ENCODE measurements at places on chromosomes 2 and 18. TPM values are rescaled to one million over a fixed set of nuclear protein-coding genes. Genes with fewer than 3 reads are reported as not detected.
A peak's percentile ranks its signal among the peaks of the same experiment; 100 is the strongest.

DNA sequence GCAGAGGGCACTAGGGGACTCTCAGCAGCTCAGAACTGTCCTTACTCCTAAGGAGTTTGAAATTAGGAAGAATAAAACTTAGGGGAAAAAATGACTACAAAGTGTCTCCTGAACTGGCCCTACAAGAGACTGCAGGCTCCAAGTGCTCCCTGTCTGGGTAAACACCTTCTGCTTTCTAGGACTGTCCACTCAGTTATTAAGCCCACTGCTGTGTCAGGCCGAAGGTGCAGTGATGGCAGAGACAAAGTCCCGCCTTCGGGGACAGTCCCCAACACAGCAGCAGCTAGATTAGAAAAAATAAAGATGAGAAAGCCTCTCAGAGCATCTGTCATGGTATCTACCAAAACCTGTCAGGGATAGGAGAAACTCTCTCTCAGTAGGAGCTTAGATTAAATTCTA is 28.3 kb downstream of the TWIST2 start:
- peak; percentile 4 for DNase-seq

GRCh38 chr18:22550861-22551260 is 133.1 kb upstream of the CTAGE1 start:
- DNase-seq: no peak

- no peak for DNase-seq
These were observed 9.0 kb upstream of the SLC1A4 start for GRCh38 chr2:64980183-64980582.

DNA sequence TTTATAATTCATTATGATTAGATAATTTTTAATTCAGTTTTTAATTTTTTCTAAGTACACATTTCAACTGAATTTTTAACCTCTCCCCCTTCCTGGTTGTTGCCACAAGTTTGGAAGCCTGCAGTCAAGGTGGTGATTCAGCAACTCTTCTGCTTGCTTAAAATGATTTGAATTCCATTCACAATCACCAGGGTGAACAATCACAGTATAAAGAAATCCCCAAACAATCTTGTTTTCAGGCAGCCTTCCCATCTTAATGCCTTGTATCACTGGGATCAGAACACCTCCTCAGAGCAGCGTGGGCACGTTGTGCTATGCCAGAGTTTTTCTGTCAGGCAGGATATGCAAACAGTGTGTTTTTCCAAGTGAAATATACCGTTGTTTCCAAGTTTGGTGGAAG is 46.7 kb upstream of the BARD1 start:
- DNase-seq: no peak

GRCh38 chr2:108614043-108614545 is 79.8 kb downstream of the LIMS1 start:
- no peak for DNase-seq

DNA sequence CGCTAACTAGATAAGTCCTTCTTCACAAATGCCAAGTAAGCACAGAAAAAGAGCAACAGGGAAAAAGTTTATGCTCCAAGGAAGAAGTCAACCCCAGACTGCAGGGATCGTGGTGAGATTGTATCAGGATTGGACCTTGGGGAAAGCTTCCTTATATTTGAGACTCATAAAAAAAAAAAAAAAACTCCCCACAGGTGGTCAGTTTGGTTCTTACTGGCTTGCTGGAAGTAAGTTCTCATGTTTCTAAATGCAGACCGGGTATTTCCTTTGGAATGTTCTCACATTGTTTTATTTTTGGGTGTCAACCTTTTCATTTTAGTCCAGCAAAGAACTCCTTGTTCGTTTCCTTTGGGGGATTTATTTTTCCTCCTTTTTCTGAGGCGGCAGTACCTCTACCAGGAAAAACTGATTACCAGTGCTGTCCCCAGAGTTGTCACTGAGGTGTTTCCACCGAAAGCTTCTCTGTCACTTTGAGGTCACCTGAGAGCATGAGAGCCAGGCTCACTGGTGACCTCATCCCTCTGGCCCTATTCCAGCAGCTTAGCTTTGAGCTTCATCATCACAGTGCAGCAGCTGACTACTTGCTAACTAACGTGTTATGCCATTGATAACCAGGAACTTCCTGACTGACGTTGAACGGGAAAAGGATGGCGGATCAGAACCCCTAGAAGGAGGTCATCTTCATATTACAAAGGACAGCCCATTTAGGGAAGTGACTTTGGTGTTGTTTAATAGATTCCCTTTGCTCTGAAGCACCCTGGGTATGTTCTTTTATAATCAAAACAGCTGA is 16.8 kb upstream of the ATP8B1 start:
- peak; percentile 93 for DNase-seq

GRCh38 chr2:23549051-23549450 is 164.1 kb downstream of the KLHL29 start:
- DNase-seq: no peak

DNA sequence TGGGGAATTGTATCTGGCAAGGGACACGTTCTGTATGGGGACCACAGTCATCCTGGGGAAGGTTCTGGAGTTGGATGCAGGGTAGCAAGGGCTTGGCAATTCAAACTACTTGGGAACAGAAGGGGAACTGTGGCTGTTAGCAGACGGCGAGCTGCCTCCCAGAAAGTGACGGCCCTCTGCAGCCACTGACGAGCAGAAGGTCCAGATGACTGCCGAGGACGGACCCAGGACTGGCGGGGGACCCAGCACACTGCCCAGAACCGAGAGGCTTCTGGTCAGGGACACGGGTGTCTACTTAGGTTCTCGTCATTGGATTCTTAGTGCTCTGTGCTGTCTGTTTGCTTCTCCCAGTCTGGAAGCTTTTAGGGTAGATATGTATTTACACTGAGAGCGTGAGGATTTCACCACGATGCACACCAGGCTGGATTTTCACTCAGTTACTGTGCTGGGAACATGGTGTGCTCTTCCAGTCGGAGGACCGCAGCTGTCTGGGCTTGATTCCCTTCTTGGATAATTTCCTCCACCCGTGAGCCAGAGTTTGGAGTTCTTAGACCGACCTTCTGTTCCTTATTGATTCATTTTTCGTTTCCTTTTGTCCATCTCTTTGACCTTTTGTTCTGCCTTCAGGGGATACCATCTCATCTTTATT is 13.4 kb downstream of the GPR35 start:
- peak; percentile 23 for DNase-seq

GRCh38 chr18:13103366-13103765 is 112.2 kb downstream of the CEP192 start:
- no peak for DNase-seq

GRCh38 chr18:55404832-55405465 is 183.0 kb downstream of the TCF4 start:
- no peak for DNase-seq

GRCh38 chr2:38523728-38524437 is 78.8 kb downstream of the HNRNPLL start:
- no peak for DNase-seq

DNA sequence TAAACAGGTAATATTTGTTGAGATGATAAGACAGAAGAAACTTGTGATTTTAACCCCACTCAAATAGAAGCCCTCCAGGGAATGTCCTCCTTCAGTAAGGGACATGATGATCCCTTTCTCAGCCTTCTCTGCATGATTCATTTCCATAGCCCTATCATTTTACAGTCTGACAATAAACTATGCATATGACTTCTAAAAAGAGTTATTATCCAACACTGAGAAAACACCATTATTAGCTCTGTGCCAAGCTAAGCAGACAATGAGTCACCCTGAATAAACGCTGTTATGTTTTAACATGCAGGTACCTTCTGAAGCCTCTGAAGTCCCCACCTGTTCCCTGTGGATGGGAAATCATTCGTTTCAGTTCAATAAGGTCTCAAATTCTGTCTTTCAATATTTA is 54.7 kb downstream of the DTNB start:
- no peak for DNase-seq

DNA sequence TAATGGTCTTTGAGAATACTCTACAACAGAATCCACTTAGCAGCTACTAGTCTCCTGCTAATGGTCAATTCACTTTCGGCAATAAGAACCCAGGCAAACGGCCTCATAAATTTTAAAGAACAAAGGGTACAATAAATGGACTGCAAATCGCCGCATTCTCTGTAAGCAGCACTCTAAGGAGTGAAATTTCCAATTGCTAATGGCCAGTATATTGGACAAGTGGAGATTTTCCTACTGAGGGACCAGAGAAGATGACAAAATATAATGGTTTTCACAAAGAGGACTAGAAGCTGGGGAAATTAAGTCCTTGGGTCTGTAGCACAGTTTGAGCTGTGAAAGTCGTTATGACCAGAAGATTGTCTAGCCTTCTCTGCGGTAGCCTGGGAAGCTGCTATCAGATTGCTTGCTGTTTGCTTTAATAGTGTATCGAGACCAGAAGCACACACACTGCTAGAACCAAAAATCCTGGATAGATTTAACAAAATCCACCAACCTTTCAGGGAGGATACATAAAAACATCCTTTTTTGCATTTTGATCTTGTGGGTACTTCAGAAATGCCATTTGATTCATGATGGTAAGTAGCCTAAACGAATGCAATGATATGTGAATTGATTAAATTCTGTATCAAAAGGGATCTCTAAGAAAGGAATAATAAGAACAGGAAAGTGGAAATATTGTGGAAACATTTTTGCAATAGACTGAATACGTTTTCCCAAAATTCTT is 53.6 kb upstream of the ATP8B1 start:
- no peak for DNase-seq

- no peak for DNase-seq
These were observed 52.4 kb downstream of the USP14 start for GRCh38 chr18:210733-211132.

- DNase-seq: no peak
These were observed 60.6 kb upstream of the NEDD4L start for GRCh38 chr18:57983472-57983871.

- no peak for DNase-seq
These were observed 69.9 kb upstream of the MCFD2 start for GRCh38 chr2:46985512-46985911.

DNA sequence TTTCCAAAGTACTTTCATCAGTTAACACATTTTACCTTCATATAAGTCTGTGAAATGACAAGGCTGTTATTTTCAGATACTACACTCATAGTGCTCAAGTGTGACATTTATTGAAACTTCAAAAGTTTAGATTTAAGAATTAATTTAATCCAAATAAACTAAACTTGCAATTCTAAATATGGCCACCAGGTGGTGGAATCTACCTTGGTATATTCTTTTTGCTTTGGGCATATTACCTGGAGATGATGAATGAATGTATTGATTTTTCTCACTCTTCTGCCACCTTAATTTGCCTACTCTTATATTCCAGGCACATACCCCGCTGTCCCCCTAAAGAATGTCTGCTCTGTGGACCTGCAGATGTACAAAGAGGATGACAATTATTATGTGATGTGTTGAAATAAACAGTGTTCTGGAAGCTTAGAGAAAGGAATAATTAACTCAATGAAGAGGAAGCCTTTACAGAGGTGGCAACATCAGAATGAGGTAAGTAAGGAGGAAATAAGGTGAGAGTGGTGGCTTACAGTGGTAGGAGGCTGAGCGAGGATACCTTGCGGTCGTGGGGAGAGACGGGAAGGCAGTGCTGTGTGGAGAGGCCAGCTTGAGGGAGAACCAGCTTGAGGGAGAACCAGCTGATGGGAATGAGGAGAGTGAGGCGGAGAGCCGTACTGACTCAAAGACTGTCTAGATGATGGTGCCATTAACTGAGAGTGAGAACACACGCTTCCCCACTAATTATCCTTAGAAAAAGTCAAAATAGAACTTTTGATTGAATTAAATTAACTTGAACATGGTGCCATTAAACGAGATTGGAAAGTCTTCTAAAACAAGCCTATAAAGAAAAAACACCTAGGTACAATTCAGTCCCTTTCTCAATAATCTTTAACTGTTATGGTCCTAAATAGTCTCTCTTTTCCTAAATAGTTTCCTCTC is 179.5 kb downstream of the CELF4 start:
- no peak for DNase-seq

DNA sequence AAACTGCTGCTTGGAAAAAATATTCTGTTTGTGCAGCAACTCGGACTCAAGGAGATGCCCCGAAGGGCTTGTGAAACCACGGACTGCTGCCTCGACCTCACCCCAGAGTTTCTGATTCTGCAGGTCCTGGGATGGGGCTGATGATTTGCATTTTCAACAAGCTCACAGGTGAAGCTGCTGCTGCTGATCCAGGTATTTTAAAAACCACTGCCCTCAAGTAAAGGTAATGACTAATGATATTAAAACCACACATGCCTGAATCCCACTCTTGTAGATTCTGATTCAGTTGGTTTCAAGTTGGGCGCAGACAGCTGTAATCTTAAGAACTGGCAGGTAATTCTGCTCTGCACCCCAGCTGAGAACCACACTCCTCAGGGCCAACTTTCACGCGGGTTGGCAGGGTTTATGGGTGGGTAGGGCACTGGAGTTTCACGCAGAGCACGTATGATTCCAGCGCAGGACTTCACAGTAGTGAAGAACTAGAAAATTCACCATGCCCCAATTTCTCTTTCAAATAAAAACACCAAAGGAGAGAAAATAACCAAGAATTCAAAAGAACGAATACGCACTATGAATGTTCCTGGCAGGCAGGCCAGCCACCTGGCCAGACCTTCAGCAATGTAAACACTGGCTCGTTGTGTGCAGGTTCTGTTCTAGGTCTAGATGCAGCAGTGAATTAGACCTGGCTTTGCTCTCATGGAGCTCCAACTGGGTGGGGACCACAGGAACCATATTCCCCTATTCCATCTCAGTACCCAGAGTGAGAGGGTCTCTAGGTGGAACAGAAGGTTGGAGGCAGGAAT is 74.6 kb upstream of the ZFP36L2 start:
- peak; percentile 76 for DNase-seq

DNA sequence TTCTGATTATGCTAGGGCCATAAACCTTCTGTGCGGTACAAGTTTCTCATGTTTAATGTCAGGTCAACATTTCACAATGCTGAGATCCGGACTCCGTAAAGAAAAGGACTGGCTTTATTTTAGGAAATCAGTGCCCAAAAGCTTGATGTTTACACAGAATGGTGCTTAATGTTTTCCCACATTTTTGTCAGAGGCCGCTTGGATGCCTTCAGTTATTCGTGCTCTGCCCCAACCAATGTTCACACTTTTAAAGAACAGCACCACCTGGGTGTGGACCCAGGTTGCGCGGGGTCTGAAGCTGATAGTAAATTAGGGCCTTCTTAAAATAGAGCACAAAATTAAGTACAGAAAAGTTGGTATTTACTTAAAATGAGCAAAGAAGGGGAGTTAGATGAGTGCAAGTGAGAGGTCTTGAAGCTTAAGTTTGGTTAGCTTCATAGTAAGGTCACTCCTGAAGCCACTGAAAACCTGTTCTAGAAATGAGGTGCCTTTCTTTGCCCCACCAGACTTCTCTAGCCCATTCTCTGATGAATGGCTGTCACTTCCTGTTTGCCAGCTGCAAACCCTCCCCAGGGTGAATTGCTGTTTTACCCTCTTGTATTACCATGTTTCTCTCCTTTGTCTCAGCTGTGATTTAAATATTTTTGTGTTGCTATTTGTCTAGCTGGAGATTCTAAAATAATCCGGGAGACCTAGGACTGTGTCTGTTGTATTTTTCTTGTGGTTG is 20.5 kb downstream of the SLC3A1 start:
- no peak for DNase-seq

The ZBTB14 gene
- 3.8 TPM for total RNA-seq

The TRIB2 gene
- total RNA-seq: 6.4 TPM

The ERBB4 gene
- total RNA-seq: 2.5 TPM

The SH3RF3 gene
- 5.0 TPM for total RNA-seq

The DTNB gene
- 16.1 TPM for total RNA-seq

The LOXL3 gene
- 1.2 TPM for total RNA-seq

The ZNF407 gene
- total RNA-seq: 49.0 TPM

The NR4A2 gene
- not detected for total RNA-seq

The ARHGAP25 gene
- total RNA-seq: 14.6 TPM

The SPDYA gene
- 7.1 TPM for total RNA-seq

The RFTN2 gene
- total RNA-seq: 13.3 TPM

The ANKRD29 gene
- total RNA-seq: 11.2 TPM

The PDIA6 gene
- 37.3 TPM for total RNA-seq

The RESP18 gene
- total RNA-seq: not detected

All from stomach (tissue), 19 donors.